ENCODE measurements at places on chromosomes 3 and 15.

DNA sequence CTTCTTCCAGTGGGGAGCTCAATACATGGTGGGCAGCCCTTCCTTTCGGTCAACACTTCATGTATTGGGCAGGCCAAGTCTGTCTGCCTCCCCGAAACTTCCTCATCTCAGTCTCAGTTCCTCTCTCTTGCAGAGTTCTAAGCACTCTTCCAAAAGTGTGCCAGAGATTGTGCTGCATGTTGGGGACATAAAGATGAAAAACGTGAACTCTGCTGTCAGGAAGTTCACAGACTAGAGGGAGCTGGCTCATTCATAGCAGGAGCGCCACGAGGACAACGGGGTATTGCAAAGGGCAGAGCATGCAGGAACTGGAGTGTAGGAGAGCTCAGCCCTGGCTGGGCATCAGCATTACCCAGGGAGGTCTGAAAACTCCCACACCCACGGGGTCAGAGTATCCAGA, 15.3 kb upstream of the EPHB3 start:
- DNase-seq: no peak

DNA sequence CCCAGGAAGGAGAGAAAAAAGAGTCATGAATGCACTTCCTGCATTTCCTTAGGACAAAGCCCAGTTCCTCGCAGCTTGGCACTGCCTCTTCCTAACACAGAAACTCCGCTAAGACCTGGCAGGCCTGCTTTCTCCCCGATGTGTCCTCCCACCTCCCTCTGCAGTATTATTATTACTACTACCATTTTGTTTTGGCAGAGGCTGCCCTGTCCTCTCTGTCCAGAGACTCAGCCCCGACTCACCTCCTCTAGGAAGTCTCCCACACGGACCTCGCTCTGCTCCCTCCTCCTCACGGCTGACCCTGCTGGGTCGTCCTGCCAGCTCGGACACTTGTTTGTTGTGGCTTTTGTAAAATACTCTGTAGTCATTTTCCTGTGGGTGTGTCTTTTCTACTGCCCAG, 107.2 kb upstream of the HACD2 start:
- no peak for DNase-seq

DNA sequence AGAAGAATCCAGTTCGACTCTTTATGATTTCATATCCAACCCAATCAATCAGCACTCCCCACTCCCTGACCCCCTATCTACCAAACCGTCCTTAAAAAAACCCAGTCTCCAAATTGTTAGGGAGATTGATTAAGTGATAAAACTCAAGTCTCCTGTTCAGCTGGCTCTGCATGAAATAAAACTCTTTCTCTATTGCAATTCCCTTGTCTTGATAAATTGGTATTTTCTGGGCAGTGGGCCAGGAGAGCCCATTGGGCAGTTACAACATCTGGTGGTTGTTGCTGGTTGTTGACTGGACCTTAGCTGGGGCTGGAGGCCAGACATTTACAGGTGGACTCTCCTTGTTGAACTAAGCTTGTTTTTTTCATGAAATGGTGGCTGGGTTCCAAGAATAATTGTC, 642.3 kb downstream of the ROBO2 start:
- no peak for DNase-seq

DNA sequence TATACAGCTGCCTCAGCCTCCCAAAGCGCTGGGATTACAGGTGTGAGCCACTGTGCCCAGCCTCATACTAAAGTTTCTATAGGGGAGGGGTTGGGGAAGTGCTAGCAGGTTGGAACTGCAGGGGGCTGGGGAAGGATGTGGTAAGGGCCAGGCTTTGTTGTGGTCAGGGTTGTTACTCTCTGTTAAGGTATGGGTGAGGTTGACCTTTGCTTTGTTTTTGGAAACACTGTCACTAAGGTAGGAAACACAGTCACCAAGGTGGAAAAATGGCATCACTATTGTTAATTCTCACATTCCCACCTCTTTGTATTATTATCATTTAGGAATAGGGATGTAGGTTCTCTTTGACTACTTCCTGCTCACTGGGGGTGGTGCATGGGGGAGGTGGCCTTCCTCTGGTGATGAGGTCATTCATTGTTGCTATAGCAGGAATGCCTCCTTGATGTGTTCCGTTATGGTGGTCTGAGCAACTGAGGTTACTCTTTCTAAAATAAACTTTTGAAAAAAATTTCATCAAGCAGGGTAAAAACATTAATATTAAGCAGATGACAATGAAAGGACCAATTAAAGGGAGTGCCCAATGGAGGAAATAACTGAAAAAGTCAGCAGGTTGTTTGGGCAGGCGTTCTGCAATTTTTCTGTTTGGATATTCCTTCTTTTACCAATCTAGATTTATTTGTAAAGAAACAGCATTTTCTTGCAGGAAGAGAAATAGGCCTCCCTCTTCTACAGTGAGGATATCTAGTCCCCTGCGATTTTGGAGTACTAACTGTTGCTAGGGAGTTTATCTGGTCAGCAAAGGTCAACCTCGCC, 150.5 kb downstream of the WDR76 start:
- DNase-seq: peak; percentile 55

GRCh38 chr15:25677719-25678499, 185.2 kb downstream of the ATP10A start:
- no peak for DNase-seq

DNA sequence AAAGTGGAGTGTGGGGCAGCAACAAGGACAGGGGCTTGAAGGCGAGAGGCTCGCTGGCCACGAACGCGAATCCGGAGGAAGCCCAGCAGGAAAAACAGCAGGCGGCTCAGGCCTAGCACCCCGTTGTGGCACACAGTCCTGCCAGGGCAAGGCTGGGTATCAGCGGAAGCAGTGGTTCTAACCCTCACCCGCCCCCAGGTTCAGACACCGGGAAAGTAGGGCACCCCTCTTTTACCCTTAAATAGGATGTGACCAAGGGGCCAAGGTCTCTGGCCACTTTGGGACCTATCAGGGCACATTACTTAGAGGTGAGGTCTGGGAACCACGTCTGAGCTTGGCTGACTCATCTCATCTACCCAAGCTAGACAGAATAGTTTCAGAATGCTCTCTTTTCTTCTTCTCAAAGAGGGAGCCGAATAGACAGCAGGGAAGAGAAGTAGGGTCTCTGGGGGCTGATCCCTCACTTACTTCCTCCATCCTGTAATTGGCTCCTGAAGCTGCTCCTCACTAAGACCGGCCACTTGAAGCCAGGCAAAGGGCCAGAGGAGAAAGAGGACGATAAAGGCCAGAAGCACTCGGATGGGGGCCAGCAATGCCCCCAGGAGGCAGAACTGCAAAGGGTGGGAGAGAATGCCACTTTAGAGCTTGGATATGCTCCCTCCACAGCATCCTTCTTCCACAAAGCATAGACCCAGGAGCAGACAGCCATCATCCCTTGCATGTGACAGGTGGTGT, 1.7 kb downstream of the LPCAT4 start:
- peak; percentile 57 for DNase-seq

GRCh38 chr3:114829783-114830182, 317.3 kb downstream of the ZBTB20 start:
- DNase-seq: no peak

DNA sequence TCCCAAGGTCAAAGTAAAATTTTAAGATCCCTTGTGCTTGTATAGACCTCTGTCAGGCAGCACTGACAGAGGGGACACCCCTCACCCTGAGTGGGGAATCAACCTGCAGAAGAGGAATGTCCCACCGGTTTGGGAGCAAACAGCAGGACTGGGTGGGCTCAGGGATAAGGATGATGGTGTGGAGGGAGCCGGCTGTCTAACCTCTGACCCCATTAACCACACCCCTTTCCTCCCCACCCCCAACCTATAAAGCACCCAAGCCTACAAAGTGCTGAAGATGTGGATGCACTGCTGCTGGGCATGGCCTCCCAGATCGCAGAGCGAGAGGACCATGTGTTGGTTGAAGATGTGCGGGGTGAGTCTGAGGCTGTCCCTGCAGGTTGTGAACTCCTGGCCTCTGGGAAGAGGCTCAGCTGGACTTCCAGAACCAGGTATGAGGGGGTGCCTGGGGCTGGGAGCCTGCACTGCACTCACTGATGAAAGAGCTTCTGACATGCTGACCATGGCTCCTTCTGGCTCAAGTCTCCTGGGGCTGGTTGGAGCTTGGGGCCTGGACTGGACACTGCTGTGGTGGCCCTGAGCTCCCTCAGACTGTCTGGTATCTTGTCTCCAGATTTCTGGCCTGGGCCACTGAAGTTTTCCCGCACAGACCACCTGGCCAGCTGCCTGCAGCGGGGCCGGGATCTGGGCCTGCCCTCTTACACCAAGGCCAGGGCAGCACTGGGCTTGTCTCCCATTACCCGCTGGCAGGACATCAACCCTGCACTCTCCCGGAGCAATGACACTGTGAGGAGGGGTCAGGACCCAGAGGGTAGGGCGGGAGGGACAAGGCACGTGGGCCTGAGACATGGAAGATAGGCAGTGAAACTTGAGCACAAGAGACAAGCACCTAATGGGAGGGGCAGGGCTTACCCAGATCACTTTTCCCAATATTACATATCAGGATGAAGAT, 9.3 kb downstream of the DUOX1 start:
- no peak for DNase-seq

- no peak for DNase-seq
Measured at GRCh38 chr3:169347597-169347996, 315.9 kb downstream of the MECOM start.

DNA sequence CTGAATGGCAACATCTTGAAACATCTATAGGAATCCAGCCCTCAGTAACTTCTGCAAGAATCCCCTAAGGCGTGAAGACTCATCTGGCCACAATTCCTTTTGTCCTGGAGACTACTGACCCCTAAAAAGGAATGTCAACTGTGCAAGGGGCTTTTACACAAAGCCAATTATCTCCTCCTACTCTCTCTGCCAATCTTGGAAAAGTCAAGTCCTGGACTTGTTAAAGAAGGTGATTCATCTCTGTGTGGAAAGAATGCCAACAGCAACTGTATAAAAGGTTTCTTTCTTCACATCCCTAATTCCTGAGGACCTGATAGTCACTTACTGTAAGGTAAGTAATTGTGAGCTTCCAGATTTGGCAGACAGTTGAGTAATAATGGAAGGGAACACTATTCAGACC, 22.3 kb downstream of the THRB start:
- no peak for DNase-seq

DNA sequence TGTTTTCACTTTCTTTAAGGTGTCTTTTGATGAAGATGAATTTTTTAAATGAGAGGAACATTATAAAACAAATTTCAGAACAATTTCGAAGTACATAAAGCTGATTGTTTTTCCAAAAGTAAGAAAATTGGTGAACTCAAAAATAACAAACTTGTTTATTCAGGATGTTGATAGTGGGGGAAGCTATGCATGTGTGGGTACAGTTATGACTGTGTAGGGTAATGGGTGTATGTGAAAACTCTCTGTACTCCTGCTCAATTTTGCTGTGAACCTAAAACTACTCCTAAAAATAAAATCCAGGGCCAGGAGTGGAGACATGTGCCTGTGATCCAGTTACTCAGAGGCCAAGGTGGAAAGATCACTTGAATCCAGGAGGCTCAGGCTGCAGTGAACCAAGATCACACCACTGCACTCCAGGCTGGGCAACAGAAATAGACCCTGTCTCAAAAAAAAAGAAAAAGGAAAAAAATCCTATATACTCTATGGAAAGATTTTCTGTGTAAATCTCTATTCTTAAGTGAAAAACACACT, 37.2 kb downstream of the PIK3CB start:
- no peak for DNase-seq

DNA sequence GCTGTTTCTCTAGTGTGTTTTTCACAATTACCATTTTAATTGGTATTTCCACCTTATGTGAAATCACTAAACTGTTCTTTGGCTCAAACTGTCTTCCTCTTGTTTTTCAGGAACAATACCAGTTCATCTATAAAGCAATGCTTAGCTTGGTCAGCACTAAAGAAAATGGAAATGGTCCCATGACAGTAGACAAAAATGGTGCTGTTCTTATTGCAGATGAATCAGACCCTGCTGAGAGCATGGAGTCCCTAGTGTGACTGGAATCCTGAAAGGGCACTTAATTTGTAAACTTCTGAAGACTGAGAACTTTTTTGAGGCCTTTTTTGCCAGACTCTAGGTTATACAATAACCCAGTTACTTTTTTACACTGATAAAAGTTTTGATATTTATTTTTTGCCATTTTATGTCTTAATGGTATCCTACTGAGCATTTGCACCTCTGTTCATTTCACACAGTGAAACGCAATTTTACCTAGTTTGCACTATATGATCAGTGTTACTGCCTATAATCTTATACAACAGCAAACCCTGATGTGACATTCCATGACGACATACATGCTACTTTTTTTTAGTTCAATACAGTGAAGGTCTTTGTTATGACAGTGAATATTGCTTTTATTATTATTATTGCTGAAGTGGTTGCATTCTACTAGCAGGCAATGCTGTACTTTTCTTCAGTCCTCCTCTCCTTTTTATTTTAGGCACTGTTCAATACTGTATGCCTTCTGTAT, 80.1 kb downstream of the FEZF2 start:
- DNase-seq: no peak

DNA sequence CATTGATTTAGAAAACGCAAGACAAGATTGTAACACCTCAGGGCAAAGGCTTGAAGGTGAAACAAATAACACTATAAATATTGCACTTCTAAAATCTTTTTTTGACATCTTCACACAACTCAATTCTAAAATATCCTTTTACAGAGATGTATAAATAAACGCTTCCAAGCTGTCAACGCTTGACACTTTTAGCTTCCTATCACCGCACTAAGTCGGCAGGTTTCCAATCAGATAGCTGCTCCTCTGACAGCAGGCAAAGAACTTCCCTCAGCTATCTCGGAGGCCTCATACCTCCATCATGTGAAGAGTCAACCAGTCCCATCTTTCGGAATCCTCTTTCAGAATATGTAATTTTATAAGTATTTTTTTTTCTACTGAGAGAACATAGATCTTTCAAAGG, 71.0 kb downstream of the PCOLCE2 start:
- DNase-seq: no peak

DNA sequence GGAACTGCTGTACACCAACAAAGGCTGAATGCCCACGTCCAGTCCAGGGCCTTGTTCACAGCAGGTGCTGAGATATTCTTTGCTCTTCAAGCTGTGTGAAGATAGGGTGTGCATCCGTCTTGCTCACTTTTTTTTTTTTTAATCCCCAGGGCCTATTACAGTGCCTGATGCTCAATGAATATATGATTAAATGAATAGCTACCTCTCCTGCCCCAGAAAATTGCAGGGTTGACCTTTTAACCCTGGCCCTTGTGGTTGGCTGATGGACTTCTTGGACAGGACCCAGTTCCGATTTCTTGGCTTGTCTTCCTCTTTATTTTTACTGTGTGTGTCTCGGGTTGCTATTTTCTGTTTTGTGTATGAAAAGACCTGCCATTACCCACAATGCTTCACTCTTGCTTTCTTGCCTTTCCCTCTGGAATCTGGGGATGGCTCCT, 2.9 kb upstream of the FYTTD1 start:
- DNase-seq: no peak

- no peak for DNase-seq
Measured at GRCh38 chr3:62260655-62261054, 112.7 kb downstream of the FEZF2 start.

GRCh38 chr3:59839283-59839682, 789.5 kb upstream of the CFAP20DC start:
- DNase-seq: no peak

DNA sequence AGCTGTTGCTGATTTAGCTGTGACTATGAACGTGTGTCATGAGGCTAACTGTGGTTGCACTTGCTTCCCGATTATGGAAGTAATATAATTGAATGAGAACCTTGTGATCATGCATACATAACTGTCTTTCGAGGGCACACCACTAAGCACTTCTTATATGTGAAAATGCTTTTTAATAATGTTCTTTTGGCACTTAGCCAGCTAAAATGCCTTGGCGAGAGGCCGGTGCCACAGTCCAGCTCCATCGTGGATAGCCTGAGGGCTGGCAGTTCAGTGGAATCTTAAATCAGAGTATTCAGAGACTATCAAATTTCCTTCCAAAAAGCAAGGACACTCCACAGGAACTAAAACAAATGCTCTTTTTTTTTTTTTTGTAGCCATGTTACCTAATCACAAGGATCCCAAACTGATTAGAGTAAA, 161.6 kb upstream of the FRMD4B start:
- DNase-seq: no peak

Measured in stimulated activated effector memory CD8-positive, alpha-beta T cell treated with anti-CD3 and anti-CD28 coated beads, Interleukin-12 subunit alpha, Interleukin-12 subunit beta, amount 100 ng/mL, for 72 hours (primary cell).